Activated T-helper 17 cell treated with anti-CD3 and anti-CD28 coated beads, Interleukin-2, amount 50 U/mL, for 72 hours (primary cell): ENCODE measurements at places on chromosomes 4 and X. TPM values are rescaled to one million over a fixed set of nuclear protein-coding genes. Genes with fewer than 3 reads are reported as not detected.

DNA sequence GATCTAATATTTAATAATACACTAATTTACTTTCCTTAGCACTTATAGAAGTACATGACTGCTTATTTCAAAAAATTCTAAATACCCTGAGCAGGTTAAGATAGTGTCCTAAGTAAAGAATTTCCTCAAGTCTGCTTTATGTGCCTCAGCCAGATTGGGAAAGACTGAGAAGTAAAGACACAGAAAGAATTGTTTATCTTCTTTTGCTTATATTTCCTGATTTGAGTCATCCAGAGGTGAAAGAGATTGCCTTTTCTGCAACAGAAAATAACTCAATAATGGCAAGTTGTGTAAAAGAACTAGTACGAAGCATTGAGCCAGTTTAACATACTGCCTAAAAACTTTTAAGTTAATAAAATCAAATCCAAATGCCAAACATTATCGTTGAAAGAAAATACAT is 45.0 kb downstream of the NAF1 start:
- no peak for ATAC-seq

DNA sequence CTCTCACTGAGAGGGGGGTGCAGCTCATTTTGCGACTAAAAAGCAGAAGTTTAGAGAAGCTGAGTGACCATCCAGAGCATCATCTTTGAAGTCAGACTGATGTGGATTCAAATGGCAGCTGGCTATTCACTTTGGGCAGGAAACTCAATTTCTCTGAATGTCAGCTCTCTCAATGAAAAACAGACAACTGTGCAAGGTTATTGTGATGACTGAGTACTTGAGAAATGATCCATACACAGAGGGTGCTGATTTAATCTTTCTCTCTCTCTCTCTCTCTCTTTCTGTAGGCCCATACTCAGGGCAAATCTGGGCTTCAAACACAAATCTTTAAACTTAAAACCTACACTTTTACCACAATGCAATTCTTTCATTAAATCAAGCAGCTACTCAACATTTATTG is 185.8 kb upstream of the SLIT2 start:
- ATAC-seq, result no peak

GRCh38 chrX:22650691-22651090 is 349.1 kb upstream of the DDX53 start:
- no peak for ATAC-seq

RIBC1 gene
- 0.71 TPM for total RNA-seq

DNA sequence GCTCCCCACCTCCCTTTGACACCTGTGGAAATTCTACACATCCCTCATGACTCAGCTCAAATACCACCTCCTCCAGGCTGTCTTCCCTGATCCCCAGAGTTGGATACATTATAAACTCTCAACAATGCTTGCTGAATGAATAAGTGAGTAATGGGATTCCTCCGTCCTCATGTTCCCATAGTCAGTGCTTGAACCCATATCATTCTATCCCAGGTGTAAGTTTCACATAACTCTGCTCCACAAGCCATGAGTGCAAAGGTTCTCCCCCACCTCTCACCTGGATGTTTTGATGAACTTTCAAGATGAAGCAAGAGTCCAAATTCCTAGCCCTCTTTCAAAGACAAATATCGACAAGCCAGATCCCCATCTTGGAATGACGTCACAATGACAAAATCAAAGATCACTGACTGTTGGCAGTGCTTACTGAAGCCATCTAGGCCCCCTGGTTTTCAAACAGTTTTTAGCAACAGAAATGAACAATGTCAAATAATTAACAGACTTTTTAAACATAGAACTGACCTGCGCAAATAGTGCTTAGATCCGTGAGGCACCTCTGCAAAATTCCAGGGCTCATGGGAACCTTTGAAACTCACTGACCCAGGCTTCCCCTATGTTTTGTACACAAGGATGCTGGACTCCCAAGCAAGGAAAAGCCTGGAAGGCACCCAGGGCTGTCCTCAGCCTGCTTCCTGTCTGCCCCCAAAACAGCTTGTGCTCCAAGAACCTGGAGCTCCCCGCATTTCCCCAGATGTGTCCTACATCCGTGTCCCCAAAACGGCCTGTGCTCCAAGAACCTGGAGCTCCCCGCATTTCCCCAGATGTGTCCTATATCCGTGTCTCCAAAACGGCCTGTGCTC is 4.0 kb downstream of the SLC2A9 start:
- no peak for ATAC-seq

GRCh38 chr4:19319607-19320006 is 932.1 kb upstream of the SLIT2 start:
- ATAC-seq, result no peak

PPBP gene
- not detected for total RNA-seq

GRIA3 gene
- total RNA-seq, result not detected

GRCh38 chrX:140064993-140065392 is 99.7 kb upstream of the CXorf66 start:
- no peak for ATAC-seq

GRCh38 chr4:1658581-1658980 is 25.5 kb downstream of the FAM53A start:
- no peak for ATAC-seq

SMR3B gene
- total RNA-seq, result not detected

DNA sequence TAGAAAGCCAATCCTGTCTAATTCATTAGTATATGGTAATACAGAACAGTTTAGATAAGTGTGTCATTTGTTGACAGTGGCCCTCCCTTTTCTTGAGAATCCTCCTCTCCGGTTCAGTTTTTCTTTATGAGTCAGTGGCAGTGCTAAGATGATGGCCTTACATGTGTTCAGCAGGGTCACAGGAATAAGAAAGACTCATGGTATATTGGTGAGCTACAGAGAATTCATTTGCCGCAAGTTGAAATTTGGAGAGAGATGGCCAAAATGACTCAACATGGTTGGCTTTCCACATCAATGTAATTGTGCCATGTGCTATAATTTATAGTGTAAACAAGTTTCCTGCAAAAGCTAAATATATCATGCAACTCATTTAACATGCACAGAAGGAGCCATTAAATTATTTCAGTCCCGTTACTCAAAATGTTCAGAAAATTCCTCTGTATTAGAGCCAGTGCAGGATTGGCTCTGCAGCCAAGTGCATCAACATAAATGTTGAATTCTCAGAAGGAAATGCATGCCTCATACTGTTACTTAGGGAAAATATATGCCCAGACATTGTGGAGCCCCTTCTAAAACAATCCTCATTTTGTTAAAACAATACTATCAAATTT is 374.3 kb downstream of the AFF2 start:
- no peak for ATAC-seq

SMC1A gene
- 77.6 TPM for total RNA-seq

DNA sequence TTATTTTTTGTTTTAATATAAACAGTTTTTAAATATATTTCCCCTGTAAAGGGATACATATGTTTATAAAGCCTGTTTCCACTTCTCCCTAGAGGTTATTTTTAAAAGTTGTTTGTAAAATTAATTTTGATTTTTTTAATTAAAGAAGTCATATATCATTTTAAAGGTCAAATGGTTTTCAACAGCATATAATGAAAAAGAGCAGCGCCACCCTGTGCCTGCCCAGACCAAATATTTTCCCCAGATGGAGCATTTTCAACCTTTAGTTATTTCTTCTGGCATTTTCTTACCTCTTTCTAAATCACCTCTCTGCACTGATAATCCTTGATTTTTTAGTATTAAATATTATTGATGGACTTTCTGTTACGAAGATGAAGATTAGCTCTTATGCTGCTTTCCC is 21.0 kb downstream of the MSX1 start:
- no peak for ATAC-seq

- ATAC-seq, result no peak
Measured at GRCh38 chr4:14862891-14863290, 139.4 kb upstream of the CPEB2 start.

DNA sequence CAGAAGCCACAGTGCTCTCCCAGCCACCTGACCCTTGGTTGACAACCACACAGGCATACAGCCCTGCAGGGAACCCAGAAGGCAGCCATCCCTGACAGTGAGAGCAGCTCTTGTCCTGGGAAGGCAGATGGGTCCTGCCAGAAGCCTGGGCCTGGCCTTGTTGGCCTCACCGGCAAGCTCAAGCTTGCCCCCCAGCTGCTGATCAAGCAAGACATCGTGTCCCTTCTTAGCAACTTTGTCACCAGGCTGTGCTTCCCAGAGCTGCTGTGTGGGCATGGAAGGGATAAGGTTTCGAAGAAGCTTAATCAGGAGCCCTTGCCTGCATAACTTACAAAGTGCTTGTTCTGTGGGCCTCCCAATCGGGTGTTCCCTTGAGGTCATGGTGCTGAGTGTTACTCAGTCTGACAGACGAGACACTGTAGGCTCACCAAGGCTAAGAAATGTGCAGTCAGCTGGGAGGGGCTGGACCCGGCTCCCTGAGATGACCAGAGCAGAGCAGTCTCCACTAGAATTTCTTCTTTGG is 6.8 kb upstream of the ABLIM2 start:
- ATAC-seq, result no peak

GRCh38 chr4:95516528-95517017 is 32.2 kb downstream of the UNC5C start:
- ATAC-seq, result no peak

DNA sequence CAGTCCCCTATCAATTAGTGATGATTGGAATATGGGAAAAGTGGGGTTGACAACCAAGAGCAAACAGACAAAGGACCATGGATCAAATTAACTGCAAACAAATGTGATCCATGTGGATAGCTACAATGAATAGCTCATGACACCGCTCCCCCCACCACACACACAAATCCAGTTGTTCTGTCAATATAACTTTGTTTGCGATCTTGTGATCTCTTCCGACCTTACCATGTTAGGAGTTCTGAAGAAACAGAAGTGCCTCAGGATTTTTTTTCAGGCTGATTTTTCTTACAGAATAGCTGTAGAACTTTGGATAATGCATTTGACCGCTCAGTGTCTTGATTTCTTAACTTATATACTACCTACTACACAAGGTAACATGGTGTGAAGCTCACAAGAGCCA is 116.6 kb downstream of the SH2D1A start:
- no peak for ATAC-seq

MRFAP1L1 gene
- total RNA-seq, result 35.8 TPM

GRCh38 chr4:114598191-114599121 is at the start of gene UGT8:
Gene UGT8 (plus strand): TSS chr4:114598807. CDS start chr4:114622881, 24,074 bp downstream.
- peak; percentile 72 for ATAC-seq

ANKRD37 gene
- 51.5 TPM for total RNA-seq

DNA sequence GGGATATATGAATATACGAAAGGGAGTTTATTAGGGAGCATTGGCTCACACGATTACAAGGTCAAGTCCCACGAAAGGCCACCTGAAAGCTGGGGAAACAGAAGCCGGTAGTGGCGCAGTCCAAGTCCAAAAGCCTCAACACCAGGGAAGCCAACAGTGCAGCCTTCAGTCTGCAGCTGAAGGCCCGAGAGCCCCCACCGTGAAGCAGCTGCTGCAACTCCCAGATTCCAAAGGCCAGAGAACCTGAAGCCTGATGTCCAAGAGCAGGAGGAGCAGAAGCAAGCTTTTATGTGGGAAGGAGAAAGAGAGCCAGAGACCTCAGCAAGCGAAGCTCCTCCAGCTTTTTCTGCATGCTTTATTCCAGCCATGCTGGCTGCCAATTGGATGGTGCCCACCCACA is 275.8 kb downstream of the PTTG2 start:
- ATAC-seq, result no peak

GRCh38 chr4:151614561-151614960 is 146.2 kb downstream of the GATB start:
- ATAC-seq, result no peak

- ATAC-seq, result no peak
Measured at GRCh38 chrX:11784543-11784942, 26.5 kb downstream of the MSL3 start.

- peak; percentile 9 for ATAC-seq
Measured at GRCh38 chrX:151416579-151416978, 19.6 kb downstream of the VMA21 start.

POF1B gene
- total RNA-seq, result 0.24 TPM

DNA sequence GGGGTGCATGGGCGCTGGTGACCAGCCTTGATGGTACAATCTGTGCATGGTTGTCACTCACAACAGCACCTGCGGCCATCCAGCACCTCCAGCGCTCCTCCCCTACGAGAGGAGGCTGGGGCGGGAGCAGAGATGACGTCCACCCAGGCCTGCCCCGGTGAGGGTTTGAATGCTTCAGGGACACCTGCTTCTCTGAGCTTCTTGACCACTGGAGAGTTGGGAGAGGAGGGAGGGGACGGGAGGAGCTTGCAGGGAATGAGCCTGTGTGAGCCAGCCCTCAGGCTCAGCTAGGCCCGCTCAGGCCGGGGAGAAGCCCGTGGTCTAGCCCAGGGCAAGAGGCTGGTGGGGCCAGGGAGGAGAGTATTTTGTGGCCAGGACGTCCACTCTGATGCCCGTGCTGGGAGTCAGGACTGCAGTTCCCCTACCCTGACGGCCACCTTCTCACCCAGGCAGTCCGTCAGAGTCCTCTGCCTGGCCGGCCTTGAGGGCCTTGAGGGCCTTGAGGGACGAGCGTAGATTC is 59.2 kb downstream of the CPZ start:
- ATAC-seq, result no peak

DNA sequence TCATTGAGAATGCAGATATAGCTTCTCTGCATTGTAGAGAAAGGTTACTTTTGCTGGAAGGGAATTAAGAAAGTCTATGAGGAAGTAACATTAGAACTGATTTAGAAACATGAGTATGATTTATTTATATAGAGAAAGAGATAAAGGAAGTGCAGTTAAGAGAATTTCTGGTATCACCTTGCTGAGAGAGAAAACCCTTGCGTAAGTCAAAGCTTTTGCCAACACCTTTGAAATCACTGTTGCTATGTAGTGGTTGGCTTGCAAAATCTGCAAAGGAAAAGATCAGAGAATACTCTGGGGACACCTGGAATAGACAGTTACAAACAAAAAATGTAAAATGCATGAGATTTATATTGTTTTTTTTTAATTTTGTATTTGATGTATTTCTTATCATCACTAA is 137.3 kb upstream of the RXFP1 start:
- no peak for ATAC-seq

IBSP gene
- not detected for total RNA-seq

DNA sequence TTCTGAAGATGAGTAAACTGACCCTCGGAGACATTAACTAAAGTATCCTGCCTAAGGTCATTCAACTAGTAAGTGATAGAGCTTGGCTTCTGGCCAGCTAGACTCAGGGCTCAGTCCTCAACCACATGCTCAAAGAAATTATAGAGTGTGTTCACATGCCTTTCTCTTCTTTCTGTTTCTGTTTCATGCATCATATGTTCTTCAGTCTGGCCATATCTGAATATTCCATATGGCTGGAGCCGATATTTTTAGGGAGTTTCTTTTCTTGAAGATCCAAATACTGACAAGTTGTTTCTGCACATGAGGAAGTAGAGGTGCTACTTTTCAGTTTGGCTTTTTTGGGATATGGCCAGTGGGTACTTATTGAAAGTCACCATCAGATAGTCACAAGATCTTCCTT is 44.9 kb downstream of the MMRN1 start:
- ATAC-seq, result no peak

UFSP2 gene
- 32.9 TPM for total RNA-seq

DNA sequence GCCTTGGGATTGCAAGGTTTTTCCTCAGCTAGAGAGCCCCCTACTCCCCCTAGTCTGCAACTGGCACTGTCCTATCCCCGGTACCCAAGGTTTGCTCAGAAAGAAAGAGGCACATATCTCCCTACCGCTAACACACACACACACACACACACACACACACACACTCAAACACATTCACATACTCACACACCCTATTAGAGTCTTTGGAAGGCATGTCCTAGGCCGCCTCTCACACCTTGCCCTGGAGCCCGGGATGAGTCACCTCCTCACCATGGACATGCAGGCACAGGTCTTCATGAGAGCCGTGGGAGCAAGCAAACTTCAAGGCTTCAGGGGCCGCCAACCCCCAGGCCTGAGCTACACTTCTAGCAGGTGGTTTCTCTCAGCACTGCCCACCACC is 49.2 kb downstream of the PJA1 start:
- ATAC-seq, result no peak

GRCh38 chrX:34341258-34341657 is 209.1 kb upstream of the FAM47A start:
- ATAC-seq, result no peak

GRCh38 chr4:142124874-142125273 is 488.5 kb downstream of the IL15 start:
- ATAC-seq, result no peak
